ENCODE measurements at places on chromosomes 16 and 17. TPM values are rescaled to one million over a fixed set of nuclear protein-coding genes. Genes with fewer than 3 reads are reported as not detected.

DNA sequence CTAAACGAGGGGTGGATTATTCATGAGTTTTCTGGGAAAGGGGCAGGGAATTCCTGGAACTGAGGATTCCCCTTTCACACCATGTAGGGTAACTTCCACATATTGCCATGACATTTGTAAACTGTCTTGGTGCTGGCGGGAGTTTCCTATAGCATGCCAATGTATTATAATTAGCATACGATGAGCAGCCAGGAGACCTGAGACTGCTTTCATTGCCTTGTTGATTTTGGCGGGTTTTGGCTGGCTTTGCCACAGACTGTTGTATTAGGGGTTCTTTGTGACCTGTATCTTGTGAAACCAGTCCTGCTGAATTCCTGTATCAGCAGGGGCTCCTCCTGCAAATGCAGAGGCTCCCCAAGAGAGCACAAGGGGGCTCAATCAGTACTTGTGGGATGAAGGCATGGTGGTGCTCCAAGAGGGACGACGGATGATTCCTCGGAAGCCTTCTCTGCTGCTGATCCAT lies 104.4 kb upstream of the CACNG5 start:
- no peak for DNase-seq

- peak; percentile 86 for DNase-seq
These were observed 8.3 kb downstream of the CCR7 start for GRCh38 chr17:40556884-40557414.

DNA sequence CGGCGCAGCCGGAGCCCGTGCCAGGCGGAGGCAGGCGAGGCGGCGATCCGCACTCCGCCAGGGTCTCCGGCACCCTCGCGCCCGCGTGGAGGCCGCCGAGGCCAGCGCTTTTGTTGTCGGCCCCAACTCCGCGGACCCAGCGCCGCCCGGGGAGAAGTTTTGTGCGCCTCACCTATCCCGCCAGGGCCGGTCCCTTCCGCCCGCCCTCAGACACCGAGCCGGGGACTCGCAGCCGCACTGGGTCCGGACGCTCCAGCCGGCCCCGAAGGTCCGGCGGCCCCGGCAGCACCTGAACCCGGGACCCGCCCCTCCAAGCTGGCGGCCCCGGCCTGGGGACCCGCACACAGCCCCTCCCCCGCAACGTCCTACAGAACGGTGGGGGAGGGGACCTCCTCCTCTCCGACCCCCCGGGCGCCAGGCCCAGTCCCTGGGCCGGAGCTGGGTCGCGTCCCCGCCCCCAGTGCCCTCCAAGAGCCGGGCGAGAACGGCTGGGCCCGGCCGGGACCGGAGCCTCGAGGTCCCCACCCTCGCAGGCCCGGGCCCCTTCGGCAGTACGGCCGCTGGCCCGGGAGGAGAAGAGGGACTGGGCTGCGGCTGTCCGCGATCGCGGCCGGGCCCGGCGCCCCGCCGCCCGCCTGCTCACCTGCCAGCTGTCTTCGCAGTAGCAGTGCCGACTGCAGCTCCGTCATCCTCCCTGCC lies 698 bp downstream of the UBE2G1 start:
- DNase-seq, result no peak

GRCh38 chr16:2827831-2828520 lies 2.1 kb upstream of the ZG16B start:
- DNase-seq, result no peak

GRCh38 chr17:39812466-39812865 lies 51.6 kb downstream of the IKZF3 start:
- peak; percentile 79 for DNase-seq

DNA sequence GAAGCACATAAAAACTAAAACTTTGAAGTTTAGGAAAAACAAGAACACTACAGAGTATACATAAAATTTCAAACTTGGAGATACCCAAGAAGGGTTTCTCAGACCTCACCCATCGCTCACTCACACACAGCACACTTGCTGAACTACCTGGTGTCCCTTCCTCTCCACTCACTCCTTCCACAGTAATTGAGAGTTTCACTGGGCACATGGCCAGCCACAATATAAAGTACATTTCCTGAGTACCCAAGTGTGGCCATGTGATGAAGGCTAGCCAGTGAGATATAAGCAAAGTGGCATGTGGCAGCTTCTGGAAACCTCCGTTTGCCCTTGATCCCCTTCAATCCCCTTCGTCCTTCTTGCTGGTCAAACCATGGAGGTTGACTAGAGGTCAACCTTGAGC lies 11.9 kb downstream of the TOX3 start:
- DNase-seq, result peak; percentile 44

DNA sequence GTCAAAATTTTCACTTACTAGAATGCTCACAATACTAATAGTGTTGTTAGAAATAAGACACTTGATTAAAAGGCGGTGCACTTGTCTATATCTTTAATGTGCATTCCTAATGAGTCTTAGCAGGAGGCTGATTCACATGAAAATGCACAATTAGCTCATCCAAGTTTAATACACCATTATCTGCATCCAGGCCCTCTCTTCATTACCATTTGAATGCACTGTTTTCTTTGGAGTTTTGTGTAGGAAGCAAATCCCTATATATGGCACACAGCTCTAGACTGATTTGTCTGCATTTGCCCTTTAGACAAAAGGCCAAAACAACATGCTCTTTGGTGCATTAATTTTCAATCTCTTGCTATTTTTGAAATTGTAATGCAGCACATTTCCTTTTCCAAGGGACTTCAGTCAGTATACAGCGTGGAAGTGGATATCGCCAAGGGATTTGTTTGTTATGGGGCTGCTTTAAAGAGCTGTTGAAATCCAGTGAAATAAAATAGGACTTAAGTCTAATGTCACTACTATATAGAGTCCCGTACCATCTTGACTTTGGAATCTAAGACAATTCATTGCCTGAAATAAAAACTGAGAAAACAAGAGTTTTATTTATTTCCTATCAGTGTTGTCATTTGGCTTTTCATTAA lies 257.6 kb upstream of the CPHXL start:
- no peak for DNase-seq

GRCh38 chr16:4395055-4395726 lies 21.2 kb downstream of the CORO7 start:
- DNase-seq, result no peak

DNA sequence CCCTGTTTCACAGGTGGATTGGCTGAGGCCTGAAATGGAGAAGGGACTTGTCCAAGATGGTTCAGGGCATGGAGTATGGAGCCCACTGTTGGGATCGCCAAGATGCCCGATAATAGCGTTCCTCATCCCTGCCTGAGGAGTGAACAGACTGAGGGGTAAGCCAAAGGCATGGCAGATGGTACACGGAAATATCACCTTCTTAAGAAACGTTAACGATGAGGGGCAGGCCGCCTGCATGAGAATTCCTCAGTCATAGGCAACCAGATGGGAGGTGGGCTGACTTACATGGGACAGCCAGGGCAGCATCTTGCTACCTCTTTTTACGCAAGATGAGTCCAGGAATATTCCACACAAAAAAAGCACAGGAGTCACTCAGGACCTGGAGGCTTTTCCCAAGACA lies 188.1 kb downstream of the CCDC182 start:
- DNase-seq, result no peak

DNA sequence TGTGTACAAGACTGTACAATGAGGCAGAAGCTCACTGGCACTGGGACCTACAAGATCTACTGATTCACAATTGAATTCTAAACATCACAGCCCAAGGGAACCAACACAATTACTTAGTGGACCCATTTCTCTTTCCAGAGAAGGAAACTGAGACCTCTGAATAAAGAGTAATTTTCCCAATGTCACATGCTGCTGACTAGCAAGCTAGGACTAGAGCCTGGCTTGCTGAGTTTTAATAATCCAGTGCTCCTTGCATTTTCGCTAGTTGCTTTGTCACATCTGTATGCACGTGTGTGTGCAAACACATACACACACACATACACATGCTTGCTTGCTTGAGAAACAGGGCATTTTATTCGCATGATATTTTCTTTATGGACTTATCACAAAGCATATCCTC lies 3.9 kb upstream of the LPO start:
- no peak for DNase-seq

DNA sequence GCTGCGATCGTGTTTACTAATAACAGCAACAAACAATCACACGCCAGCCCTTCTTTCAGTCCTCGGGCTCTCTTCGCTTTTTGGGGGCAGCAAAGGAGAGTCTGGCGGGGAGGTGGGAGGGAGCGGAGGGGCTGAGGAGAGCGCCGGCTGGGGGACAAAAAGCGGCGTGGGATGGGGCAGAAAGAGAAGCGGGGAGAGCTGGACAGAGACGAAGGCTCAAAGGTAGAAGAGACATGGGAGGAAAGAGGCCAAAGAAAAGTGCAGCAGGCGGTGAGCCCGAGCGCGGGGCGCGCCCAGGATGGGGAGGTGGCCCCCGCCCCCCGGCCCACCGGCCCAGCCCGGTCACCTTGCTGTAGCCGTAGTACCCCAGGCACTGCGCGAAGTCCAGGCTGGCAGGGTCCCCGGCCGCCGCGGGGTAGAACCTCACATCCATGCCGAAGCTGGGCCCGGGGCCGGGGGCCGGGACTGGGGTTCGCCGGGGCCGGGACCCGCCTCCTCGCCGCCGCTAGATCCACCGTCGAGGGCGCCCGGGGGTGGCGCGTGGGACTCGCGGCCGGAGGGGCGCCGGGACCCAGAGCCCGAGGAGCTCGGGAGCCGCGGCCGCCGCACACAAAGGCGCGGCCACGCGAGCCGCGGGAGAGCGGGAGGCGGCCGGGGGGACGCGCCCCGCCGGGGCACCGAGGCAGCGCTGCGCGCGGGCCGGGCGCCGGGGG lies 496 bp downstream of the TOX3 start:
- DNase-seq, result peak; percentile 62

GRCh38 chr16:51236583-51236982 lies 85.5 kb upstream of the SALL1 start:
- DNase-seq, result no peak

DNA sequence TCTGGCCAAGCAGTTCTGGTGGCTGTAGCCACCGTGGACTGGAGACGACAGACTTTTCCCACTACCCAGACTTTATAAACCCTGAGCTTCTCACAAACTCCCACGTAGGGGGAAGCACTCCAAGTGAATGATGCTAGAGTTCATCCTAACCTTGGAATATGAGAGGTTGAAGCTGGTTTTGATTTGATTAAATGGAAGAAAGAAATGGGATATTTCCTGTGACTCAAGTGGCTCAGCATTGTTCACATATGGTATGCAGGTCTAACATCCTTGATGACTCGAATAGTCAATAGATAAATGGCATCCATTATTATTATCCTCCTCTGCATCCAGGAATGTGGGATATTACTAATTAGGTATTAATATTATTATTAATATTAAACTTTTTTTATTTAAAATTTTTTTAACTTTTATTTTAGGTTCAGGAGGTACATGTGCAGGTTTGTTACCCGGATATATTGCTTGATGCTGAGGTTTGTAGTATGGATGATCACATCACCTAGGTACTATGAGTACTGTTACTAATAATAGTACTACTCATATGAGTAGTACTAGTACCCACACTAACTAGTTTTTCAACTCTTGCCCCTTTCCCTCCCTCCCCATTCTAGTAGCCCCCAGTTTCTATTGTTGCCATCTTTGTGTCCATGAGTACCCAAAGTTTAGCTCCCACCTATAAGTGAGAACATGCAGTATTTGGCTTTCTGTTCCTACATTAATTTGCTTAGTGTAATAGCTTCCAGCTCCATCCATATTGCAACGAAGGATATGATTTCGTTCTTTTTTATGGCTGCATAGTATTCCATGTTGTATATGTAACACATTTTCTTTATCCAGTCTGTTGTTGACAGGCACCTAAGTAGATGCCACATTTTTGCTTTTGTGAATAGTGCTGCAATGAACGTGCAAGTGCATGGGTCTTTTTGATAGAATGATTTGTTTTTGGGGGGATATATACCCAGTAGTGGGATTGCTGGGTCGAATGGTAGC lies 22.9 kb downstream of the PIK3R6 start:
- DNase-seq, result no peak

- DNase-seq, result no peak
These were observed 13.6 kb upstream of the NKD1 start for GRCh38 chr16:50534556-50534955.

DNA sequence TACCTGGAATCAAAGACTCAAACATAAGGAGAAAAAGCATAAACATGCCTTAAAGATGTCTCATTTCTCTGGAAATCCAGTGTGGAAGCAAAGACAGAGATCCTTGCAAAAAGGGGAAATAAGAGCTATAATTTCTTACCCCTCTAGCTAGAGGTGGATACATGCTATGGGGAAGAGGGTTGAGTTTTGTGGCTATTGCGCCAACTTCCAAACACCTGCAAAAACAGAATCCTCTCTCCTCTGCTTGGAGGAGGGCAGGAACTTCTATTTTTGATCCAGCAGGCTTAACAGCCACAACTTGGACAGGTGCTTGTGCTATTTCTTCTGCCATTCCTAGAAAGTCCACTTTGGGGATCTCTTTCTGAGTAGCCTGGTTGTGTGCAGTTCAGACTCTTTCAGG lies 21.5 kb upstream of the NUDT7 start:
- DNase-seq, result no peak

- no peak for DNase-seq
These were observed 107.4 kb upstream of the CDH11 start for GRCh38 chr16:65229191-65229662.

DNA sequence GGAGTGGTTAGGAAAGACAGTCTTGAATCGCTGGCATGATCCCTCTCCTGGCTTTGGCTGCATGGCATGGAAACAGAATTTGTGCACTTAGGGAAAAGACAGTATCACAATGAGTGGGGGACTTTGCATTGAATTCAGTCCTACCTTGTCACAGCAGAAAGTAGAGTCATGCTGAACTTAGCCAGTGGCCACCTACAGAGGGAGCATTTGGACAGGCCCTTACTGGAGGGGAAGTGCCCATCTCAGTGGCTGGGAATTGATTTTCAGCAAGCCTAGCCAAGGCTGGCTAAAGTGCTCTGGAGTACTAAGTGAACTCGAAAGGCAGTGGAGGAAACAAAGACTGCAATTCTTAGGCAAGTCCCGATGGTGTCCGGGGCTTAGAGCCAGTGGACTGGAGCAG lies 364.3 kb upstream of the TOM1L1 start:
- DNase-seq, result no peak

DNA sequence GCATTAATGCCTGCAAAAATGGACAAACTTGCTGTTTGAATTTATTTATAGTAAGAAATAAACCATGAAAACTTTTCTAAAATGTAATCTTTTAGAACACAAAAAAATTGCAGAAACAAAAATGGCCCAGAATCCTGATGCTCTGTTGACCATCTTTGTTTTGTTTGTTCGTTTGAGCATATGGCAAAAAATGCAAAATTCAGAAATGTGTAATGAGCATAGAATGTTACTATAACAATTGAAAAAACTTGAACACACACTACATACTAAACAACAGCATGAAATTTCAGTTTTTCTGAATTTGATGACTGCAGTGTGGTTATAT lies 1.1 kb upstream of the KPNA2 start:
- DNase-seq, result no peak

GRCh38 chr17:51640108-51640622 lies 379.8 kb downstream of the UTP18 start:
- DNase-seq, result no peak

GRCh38 chr16:35931722-35932121 lies 2472.3 kb downstream of the TP53TG3F start:
- no peak for DNase-seq

GRCh38 chr16:183005-183404 lies 2.7 kb downstream of the HBQ1 start:
- DNase-seq, result no peak

HOXB3 gene
- total RNA-seq, result 17.0 TPM

ADAT1 gene
- total RNA-seq, result 7.1 TPM

PRR35 gene
- total RNA-seq, result not detected

KRT40 gene
- total RNA-seq, result not detected

NPIPB2 gene
- total RNA-seq, result 55.8 TPM

CNGB1 gene
- not detected for total RNA-seq

OTOP3 gene
- 0.18 TPM for total RNA-seq

SPATA22 gene
- total RNA-seq, result not detected

SP6 gene
- not detected for total RNA-seq

TPSG1 gene
- total RNA-seq, result not detected

EXOC3L1 gene
- total RNA-seq, result 25.5 TPM

ENKD1 gene
- total RNA-seq, result 45.5 TPM

HES7 gene
- total RNA-seq, result not detected

Data from stomach (tissue), 19 donors.